ENCODE measurements at places on chromosomes 11 and 22. TPM values are rescaled to one million over a fixed set of nuclear protein-coding genes. Genes with fewer than 3 reads are reported as not detected.

KRTAP5-9 gene
- total RNA-seq: not detected

- DNase-seq: no peak
Measured at GRCh38 chr11:115498354-115498753, 5.9 kb downstream of the CADM1 start.

DNA sequence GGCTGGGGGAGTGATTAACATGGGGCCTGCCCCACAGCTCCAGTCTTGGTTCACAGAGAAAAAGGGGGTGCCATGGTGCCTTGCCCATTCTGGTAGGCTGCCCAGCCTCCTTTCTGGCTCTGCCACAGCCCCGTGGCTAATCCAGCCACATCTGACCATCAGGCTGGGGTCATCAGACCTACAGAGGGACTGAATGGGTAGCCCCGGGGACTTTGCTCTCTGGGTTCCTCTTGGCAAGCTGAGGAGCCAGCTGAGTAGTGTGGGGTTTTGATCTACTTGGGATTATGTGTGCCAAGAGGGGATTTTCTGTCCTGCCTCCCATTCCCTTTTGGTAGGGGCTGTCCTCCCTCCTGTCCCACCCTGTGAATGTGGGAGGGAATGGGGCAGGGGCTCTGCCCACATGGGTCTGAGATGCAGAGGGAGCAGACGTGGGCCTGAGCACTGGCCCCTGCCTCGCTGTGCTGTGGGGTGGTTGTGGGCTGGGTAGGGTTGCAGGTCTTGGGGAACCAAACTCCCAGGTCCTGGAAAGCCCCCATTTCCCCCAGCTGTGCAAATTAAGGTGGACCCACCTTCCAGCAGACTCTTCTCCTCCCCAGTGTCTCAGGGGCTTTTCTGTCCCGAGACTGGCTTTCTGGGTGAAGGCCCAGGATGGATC lies 32.0 kb downstream of the CD82 start:
- no peak for DNase-seq

GRCh38 chr11:74822170-74822569 lies 73.5 kb downstream of the RNF169 start:
- peak; percentile 13 for DNase-seq

MPEG1 gene
- total RNA-seq: not detected

DNA sequence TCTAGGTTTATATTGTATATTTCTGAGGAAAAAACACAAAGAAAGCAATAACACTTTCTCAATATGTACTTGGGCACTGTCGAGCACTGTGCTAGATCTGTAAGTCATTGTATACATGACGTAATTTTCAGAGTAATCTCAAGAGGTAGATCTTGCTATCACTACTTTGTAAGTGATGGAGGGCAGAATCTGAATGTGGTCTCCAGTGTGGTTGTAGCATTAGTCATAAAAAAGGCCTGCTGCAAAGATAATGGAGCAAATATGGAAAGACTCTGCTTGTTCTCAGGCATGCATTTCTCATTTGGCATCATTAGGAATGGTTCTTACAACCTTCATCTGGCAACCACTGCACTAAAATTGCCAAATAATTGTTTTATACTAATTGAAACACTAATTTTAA lies 419.8 kb upstream of the CCDC179 start:
- DNase-seq: peak; percentile 45

RTN4R gene
- 1.4 TPM for total RNA-seq

- DNase-seq: peak; percentile 78
Measured at GRCh38 chr11:79236541-79236971, 204.3 kb downstream of the TENM4 start.

PRR5L gene
- 29.8 TPM for total RNA-seq

OR52A1 gene
- total RNA-seq: not detected

TPBGL gene
- not detected for total RNA-seq

- DNase-seq: no peak
Measured at GRCh38 chr11:101705972-101706371, 122.2 kb upstream of the TRPC6 start.

GRCh38 chr11:36877149-36877548 lies 279.1 kb upstream of the RAG2 start:
- DNase-seq: no peak
